ENCODE measurements at places on chromosomes 3 and 15.
A peak's percentile ranks its signal among the peaks of the same experiment; 100 is the strongest.

- no peak for DNase-seq
These were observed 72.8 kb downstream of the VGLL4 start for GRCh38 chr3:11570789-11571495.

DNA sequence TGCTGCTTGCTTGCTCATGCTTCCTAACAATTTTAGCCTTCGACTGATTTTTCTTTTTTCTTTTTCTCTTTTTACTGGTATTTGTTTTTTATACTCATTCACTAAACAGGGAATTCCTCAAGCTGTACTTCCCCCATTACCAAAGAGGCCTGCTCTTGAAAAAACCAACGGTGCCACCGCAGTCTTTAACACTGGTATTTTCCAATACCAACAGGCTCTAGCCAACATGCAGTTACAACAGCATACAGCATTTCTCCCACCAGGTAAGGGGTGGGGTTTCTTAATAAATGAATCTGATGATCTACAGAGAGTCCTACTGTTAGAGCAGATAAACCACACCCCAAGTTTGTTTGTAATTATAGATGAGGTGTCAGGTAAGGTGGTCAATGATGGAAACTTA lies 178.8 kb downstream of the MBNL1 start:
- no peak for DNase-seq

DNA sequence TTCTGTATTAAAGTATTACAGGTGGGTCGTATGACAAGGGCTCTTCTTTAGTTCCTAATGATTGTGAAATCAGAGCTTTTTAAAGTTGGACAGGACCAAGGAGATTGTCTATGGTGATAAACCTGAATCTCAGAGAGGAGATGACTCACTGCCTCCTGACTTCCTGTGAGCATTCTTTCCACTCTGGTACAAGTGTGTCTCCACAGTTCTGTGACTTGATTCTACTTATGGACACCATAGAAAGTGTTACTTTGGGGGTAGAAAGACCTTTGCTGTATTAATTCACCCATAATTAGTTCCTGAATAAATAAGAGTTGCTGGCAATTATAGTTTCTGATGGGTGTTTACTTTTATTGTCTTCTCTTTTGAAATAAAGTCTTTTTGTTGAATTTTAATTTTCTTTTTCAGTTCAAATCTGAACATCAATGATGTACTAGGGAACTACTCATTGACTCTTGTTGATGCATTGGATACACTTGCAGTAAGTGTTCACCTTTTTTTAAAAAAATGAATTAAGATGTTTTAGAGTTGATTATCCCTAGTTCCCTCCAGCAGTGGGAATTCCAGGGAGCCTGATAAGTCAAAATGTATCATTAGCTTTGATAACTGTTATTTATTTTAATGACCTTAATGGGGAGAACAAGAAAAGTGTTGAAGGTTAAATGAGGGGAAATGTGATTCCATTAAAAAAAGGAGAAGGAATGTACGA lies 7.4 kb downstream of the EDEM1 start:
- peak; percentile 53 for DNase-seq

- DNase-seq: no peak
These were observed 58.4 kb upstream of the ABHD17C start for GRCh38 chr15:80636675-80637074.

DNA sequence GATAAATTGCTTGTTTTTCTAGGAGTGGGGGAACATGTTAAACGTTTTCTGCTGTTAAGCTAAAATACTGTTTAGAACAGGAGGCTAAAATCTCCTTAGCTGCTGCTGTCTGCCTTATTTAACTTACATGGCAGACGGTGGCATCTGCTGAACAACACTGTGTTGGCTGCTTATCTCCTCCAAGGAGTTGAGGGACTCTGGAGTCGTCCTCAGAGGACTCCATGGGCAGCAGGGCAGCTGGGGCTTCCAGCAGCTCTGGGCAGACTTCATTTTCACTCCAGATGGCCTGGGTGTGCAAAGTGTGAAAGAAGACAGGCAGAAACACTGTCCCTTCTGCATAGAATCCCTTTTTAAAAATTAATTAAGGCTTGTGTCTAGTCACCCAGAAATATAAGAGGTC lies 52.9 kb upstream of the NUDT16 start:
- DNase-seq: no peak

- DNase-seq: no peak
These were observed 71.5 kb upstream of the EIF1B start for GRCh38 chr3:40237889-40238571.

GRCh38 chr3:81592101-81592500 lies 169.3 kb downstream of the GBE1 start:
- no peak for DNase-seq

- no peak for DNase-seq
These were observed 50.3 kb downstream of the ABTB1 start for GRCh38 chr3:127723011-127723567.

DNA sequence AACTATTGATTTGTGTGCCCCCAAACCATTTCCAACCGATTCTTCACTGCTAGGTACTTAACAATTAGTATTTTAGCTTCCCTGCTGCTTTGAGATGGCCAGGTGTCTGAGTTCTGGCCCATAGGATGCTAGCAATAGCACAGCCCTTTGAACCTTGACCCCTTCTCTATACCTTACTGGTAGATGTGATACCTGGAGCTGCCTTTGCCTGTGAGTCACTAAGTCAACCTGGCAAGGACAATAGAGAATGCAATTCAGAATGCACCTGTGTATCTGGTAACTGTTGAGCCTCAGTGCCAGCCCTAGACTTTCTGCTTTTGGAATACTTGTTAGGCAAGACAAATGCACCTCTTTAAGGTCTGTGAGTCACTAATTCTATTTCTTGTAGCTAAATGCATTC lies 467.4 kb downstream of the GRM7 start:
- no peak for DNase-seq

DNA sequence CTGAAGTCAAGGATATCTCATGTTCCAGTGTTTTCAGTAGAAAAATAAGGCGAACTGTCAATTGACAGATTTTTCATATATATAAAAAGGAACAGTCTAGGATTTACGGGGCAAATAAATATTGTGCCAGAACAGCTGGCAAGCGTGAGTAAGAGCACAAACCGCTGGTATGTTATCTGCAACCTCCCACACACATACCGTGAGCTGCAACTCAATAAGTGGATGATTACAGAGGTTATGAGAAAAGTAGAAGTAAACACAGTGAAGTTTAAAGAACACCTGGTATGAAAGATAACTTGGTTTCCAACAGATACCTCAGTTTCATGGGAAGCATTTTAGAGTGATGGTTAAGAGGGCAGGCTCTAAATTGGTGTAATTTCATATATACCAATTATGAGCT lies 733.4 kb downstream of the TUSC7 start:
- DNase-seq: no peak

GRCh38 chr3:40615110-40615915 lies 90.6 kb downstream of the ZNF621 start:
- no peak for DNase-seq

- DNase-seq: peak; percentile 26
These were observed 85.8 kb upstream of the ARHGEF3 start for GRCh38 chr3:56887402-56888025.

- DNase-seq: no peak
These were observed 109.3 kb upstream of the MME start for GRCh38 chr3:154970797-154971196.

DNA sequence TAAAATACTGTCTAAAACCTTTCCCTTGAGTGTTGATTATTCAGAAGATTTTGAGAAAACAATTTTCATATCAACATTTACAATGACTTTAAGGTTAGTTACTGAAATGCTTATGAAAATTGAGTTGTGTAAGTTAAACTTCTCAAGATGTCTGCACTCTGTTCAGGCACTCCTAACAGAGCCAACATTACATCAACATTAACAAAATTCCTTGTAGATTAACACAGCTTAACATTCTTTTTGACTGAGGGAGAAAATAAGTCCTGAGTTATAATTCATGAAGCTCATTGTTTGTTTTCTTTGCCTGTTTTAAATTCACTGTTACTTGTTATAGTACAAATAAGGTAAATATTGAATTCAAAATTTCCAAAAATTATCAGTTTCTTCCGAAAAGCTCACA lies 9.0 kb downstream of the ACKR4 start:
- no peak for DNase-seq

- no peak for DNase-seq
These were observed 44.5 kb downstream of the RHCG start for GRCh38 chr15:89451846-89452245.

- DNase-seq: no peak
These were observed 215.4 kb downstream of the GREM1 start for GRCh38 chr15:32933236-32933635.

DNA sequence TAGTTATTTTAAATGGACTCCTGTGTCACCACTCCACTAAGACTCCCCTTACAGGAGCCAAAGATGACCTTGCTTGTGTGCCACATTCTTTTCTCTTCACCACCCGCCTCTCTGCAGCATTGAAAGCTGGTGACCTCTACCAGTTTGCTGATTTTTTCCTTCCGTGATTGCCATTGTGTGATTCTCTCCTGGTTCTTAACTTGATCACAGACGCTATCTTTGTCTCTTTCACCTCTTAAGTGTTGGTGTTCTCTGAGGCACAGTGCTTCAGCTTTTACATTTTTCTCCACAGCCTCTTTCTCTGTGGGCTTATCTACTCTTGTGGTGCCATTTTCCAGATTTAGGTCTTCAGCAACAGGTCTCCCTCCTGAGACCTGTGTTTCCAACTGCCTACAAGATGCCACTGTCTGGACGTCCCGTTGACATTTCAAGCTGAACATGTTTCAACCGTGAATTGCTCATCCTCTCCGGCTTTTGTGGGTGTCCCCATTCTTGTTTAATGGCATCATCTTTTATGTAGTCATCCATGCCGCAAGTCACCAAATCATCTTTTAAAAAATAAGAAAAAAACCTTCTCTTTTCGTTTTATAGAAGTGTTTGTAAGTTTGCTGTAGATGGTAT lies 26.5 kb downstream of the IQGAP1 start:
- DNase-seq: peak; percentile 57

DNA sequence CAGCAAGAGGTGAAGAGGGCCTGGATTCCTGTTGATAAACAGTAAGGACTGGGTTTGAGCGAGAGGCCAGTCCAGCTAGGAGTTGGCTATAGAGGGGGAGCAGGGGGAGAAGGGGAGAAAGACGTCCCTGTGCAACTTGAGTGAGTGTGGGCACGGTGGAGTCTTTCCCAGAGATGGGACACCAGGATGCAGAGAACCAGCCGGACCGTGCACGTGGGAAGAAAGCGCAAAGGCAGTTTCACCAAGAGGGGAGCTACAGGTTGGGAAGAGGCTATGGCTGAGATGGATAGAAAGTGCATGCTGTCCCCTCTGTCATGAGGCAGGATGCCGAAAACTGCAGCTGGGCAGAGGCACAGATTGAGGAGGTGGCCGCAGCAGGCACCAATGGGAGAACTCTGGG lies 96.0 kb upstream of the TLE3 start:
- no peak for DNase-seq

GRCh38 chr15:41462084-41462795 lies 31.4 kb upstream of the ITPKA start:
- no peak for DNase-seq

- DNase-seq: no peak
These were observed 16.3 kb upstream of the ATP13A3 start for GRCh38 chr3:194503081-194503531.

DNA sequence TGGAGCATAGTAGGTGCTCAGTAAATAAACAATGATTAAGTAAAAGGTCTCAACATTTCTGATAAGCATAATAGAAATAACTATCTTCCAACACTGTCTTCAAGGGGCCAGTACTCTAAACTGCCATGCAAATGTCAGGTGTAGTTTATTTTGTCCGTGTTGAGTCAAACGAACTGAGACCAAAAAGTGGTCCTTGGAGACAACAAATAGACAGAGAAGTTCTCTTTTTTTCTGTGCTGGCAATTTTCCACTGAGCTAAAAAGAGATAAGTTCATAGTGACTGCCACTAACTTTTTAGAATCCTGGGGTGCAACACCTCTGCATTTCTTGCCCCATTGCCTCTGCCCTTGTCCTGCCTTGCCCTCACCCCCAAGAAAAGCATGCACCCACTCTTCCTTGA lies 14.7 kb upstream of the MBNL1 start:
- DNase-seq: no peak

- no peak for DNase-seq
These were observed 2.1 kb downstream of the PODXL2 start for GRCh38 chr3:127630811-127631714.

DNA sequence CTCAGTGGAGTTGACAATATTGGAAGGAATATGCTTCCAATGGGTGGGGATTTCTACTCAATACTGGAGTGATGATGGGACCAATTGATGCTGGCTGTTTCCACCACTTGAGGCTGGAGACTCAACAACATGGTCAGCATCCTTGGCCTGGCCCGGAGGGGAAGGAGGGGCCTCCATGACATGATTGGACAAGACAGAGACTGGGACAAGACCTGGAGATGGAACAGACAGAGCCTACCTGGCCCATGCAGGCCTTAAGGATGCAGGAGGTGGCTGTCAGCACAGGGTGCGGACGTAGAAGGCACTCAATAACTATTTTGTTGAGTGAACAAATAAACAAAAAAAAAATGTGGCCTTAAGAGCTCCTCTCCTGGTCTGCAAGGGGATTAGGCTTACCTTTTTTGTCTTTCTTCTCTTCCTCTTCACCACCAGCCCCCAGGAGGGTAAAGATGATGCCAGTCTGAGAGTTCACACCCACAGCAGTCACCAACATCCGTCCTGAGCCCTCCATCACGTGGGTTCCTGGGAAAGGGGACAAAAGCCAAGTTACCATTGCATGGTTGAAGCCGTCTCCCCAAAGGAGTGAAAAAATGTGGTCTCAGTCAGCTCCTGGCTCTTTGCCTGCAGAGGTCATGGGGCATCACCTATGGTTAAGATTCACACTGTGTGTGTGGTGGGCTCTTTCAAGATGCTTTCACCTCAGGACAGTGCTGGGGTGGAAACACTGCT lies 67.1 kb upstream of the SEC13 start:
- DNase-seq: no peak

DNA sequence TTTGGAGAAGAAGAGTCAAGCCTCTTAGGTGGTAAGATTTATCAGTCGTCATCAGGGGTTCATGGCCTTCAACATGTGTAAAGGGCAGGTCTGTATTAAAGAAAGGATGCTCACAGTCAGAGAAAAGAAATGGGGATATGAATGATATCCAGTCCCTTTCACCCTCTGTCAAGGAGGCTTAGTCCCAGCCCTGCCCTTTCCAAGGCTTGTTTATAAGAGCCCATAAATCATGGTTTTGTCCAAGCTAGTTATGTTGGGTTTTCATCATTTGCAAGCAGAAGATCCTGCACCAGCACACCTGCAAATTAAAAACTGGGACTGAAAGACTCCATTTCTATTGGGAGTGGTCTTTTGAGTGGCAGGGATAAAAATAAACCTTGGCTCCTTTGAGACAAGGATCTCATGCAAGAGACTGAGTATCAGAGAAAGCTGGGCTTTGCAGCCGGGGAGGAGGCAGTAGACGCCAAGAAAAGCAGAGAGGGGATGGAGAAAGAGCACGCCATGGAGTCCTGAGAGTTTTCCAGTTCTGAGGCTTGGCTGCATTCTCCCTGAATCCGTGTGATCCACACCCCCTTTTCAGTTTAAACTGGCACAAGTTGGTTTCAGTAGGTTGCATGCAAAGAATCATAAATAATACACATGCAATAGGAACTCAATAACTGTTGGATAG lies 12.6 kb upstream of the PDIA5 start:
- DNase-seq: no peak

- no peak for DNase-seq
These were observed 38.9 kb upstream of the CLRN1 start for GRCh38 chr3:151011427-151011826.

All from stimulated activated CD4-positive, alpha-beta T cell treated with anti-CD3 and anti-CD28 coated beads, Interleukin-1b, Interleukin-23, amount 100 ng/mL, for 48 hours (primary cell).